ENCODE measurements at places on chromosomes 2 and 18.

DNA sequence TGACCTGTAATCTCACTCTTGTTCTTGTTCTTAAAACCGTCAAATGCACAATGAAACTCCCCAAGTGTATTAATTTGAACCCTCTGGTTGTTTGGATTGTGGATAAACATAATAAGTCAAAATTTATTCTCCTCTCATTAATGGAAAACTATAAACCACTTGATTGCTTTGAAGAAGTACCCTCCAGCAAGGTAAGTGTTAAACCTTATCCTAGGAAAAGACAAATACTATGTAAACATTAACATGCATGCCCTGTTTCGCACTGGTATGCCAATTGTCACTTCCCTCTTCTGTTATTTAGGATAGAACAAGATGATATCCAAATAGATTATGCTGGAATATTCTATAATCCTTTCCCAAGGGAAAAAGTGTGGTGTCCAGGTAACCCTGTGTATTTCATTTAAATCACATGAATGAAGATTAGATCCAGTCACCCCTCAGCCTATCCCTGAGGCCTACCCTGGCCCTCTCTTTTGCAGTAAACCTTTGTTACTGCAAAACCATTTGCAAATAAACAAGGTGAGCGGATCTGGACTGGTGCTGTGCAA is 1.3 kb downstream of the ADI1 start:
- H3K36me3 ChIP-seq, result no peaks in the 10 kb centered on the region
- H3K27ac ChIP-seq, result peak overlapping the region; percentile 99
- peak overlapping the region; percentile 95 for H3K4me3 ChIP-seq
- no peaks in the 10 kb centered on the region for H3K27me3 ChIP-seq

GRCh38 chr2:25790074-25790790 is 88.1 kb downstream of the ASXL2 start:
- H3K4me3 ChIP-seq, result no peak overlapping the region
- no peaks in the 10 kb centered on the region for H3K27me3 ChIP-seq
- DNase-seq, result no peak
- H3K36me3 ChIP-seq, result no peaks in the 10 kb centered on the region
- no peaks in the 10 kb centered on the region for H3K4me1 ChIP-seq

- DNase-seq, result no peak
- no peak overlapping the region for H3K4me3 ChIP-seq
- H3K4me1 ChIP-seq, result no peaks in the 10 kb centered on the region
- no peaks in the 10 kb centered on the region for H3K36me3 ChIP-seq
- peak overlapping the region; percentile 62 for H3K27ac ChIP-seq
These were observed 36.5 kb downstream of the ZNF532 start for GRCh38 chr18:58901143-58901542.

DNA sequence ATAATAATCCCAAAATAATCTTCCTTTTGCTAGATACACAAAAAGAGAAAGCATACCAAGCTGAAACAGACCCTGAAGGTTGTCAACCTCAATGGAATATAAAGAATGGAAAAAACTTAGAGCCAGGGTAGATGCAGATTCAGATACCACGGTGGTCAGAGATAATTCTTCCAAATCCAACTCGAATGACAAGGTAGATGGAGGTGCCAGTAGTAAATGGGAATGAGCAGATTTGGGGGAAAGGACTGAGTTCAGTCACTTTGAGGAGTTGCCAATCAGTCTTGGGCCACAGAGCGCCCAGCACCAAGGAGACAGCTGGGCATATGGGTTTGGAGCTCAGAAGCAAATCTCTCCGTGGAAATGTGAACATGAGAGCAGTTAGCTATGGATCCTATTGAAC is 3.4 kb upstream of the CHMP1B start:
- no peaks in the 10 kb centered on the region for H3K4me1 ChIP-seq
- no peaks in the 10 kb centered on the region for H3K36me3 ChIP-seq
- H3K4me3 ChIP-seq, result no peak overlapping the region
- no peaks in the 10 kb centered on the region for H3K27me3 ChIP-seq

- no peak for DNase-seq
- H3K27me3 ChIP-seq, result no peaks in the 10 kb centered on the region
- no peaks in the 10 kb centered on the region for H3K36me3 ChIP-seq
These were observed 428.6 kb upstream of the FSHR start for GRCh38 chr2:49582946-49583345.

GRCh38 chr2:1251520-1251919 is 161.7 kb upstream of the TPO start:
- H3K27me3 ChIP-seq, result no peaks in the 10 kb centered on the region
- no peaks in the 10 kb centered on the region for H3K36me3 ChIP-seq
- no peak overlapping the region for H3K4me3 ChIP-seq
- no peak overlapping the region for H3K27ac ChIP-seq
- no peak for DNase-seq

GRCh38 chr2:119553687-119554344 is 9.6 kb downstream of the CFAP221 start:
- no peaks in the 10 kb centered on the region for H3K36me3 ChIP-seq
- no peaks in the 10 kb centered on the region for H3K27me3 ChIP-seq
- DNase-seq, result no peak
- H3K4me3 ChIP-seq, result no peak overlapping the region
- no peaks in the 10 kb centered on the region for H3K4me1 ChIP-seq

DNA sequence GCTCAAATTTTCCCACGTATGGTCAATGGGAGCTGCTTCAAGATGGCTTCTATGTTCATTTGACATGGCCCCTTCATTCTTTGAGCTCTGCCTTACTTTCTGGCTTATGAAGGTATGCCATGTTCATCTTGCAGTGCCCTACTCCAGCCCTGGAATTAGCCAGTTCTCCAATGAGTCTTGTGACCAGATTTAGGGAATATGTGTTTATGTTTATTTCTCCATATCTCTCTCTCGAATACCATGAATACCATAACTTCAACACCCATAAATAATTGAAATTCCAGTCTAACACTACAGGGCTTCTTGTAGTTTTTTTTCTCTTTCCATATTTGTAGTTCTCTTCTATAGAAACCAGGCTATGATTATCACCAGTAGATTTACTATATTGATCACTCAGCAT is 39.7 kb downstream of the EPB41L5 start:
- no peak for DNase-seq
- H3K4me1 ChIP-seq, result no peaks in the 10 kb centered on the region
- H3K27me3 ChIP-seq, result no peaks in the 10 kb centered on the region
- H3K27ac ChIP-seq, result no peak overlapping the region

- no peak for DNase-seq
- H3K27me3 ChIP-seq, result no peaks in the 10 kb centered on the region
- no peaks in the 10 kb centered on the region for H3K4me1 ChIP-seq
- H3K36me3 ChIP-seq, result no peaks in the 10 kb centered on the region
These were observed 63.6 kb downstream of the SPOPL start for GRCh38 chr2:138565230-138565598.

GRCh38 chr2:127558911-127559310 is 23.4 kb downstream of the MYO7B start:
- H3K27me3 ChIP-seq, result no peaks in the 10 kb centered on the region
- H3K4me1 ChIP-seq, result no peaks in the 10 kb centered on the region
- H3K27ac ChIP-seq, result no peak overlapping the region

- no peak for DNase-seq
- no peaks in the 10 kb centered on the region for H3K4me1 ChIP-seq
- no peak overlapping the region for H3K4me3 ChIP-seq
- H3K36me3 ChIP-seq, result no peaks in the 10 kb centered on the region
These were observed 72.5 kb upstream of the CYP26B1 start for GRCh38 chr2:72220170-72220569.

GRCh38 chr2:219675221-219675620 is 47.8 kb downstream of the SLC4A3 start:
- H3K4me1 ChIP-seq, result no peaks in the 10 kb centered on the region
- no peaks in the 10 kb centered on the region for H3K36me3 ChIP-seq
- H3K27me3 ChIP-seq, result no peaks in the 10 kb centered on the region
- peak; percentile 27 for DNase-seq
- H3K4me3 ChIP-seq, result no peak overlapping the region

- DNase-seq, result no peak
- H3K4me1 ChIP-seq, result no peaks in the 10 kb centered on the region
- no peaks in the 10 kb centered on the region for H3K36me3 ChIP-seq
- no peak overlapping the region for H3K4me3 ChIP-seq
These were observed 95.7 kb upstream of the OSR1 start for GRCh38 chr2:19454125-19454524.

GRCh38 chr2:237968048-237968862 is 1.4 kb downstream of the UBE2F start:
- no peaks in the 10 kb centered on the region for H3K27me3 ChIP-seq
- H3K4me3 ChIP-seq, result peak overlapping the region; percentile 61
- peaks cover 11% of the 10 kb centered on the region for H3K4me1 ChIP-seq
- DNase-seq, result peak; percentile 25
- H3K27ac ChIP-seq, result no peak overlapping the region

All from prostate gland (tissue), 2 donors.